ENCODE measurements at places on chromosomes 6 and 20. TPM values are rescaled to one million over a fixed set of nuclear protein-coding genes. Genes with fewer than 3 reads are reported as not detected.

Gene BCAS1
- not detected for total RNA-seq

DNA sequence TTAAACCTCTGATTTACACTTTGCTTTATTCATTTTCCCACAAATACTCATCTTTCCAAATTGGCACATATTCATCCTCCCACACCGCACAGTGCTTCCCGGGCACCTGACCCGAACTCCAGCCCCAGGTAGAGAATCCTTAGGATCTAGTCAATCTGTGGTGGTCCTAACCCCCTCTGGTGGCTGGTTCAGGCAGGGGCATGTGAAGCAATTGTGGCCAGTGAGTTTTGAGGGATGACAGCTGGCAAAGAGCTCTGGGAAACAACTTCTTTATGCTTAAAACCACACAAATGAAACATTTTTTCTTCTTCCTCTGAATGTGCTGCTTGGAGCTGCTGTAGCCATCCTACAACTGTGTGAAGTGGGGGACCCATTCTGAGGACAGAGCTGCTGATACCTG, 54.7 kb downstream of the ELOVL5 start:
- DNase-seq: no peak

DNA sequence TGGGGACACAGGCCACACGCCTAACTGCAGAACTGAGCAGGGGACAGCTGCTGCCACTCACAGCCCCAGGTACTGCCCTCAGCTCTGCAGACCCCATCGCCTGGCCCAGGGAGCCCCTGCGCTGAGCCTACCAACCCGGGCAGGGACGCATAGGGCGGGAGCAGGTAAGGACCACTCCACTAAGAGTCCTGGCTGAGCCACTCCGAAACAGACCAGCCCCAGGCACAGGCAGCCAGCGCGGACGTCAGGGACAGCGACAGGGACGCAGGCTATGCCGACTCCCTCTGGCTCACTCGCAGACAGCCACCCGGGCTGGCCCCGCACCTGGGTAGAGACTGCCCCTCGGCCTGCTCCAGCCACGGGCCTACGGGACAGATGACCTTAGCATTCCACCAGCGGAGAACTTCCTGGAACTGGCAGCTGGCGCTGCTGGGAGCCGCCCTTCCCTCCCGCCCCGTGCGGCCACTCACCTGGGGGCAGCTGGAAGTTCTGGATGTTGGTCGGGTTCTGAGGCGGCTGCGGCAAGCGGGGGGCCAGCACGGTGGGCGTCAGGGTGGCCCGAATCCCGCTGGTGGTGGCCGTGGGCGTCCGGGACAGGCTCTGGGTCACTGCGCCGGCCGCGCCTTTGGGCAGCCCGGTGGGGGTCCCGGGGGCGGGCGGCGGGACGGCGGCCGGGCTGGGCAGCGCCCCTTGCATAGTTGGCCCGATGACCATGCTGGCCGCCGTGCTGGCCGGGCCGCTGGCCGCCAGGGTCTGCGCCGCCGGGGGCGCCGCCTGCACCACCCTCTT, 1.5 kb downstream of the TAF4 start:
- peak; percentile 14 for DNase-seq

- DNase-seq: no peak
Measured at GRCh38 chr6:5937169-5937909, 69.4 kb downstream of the NRN1 start.

GRCh38 chr20:19008497-19008896, 194.9 kb downstream of the SCP2D1 start:
- DNase-seq: no peak

Data from foreskin keratinocyte (primary cell).